ENCODE measurements at places on chromosomes 12 and 14.
A peak's percentile ranks its signal among the peaks of the same experiment; 100 is the strongest.

- DNase-seq: no peak
Measured at GRCh38 chr12:26275313-26276131, 80.1 kb downstream of the SSPN start.

DNA sequence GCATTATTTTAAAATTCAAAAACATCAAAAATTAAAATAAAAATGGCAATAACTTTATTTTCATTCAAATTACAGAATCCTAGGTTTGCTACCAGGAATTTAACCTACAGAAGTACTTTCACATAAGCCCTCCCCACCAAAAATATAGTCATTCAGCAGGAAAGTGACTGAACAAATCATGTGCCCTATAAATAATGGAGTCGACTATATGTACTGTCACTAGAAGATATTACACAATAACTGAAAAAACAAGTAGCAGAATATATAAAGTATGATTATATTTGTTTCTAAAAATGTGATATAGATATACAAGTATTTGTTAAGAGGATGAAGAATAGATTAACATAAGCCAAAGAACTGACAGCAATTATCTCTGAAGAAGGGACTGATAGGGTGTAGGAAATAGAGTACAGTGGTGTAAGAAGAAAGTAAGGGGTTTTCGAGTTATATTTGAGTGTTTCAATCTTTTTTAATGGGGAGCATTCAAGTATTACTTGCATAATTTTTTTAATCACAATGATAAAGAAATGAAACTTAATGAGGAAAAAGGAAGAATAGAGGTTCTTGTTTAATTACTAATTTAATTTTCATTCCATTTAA is 7.9 kb downstream of the C2CD5 start:
- no peak for DNase-seq

- DNase-seq: no peak
Measured at GRCh38 chr12:69671597-69671996, 27.5 kb downstream of the BEST3 start.

- DNase-seq: no peak
Measured at GRCh38 chr12:46908936-46909635, 83.3 kb upstream of the SLC38A4 start.

GRCh38 chr12:122852336-122853275 is 17.3 kb downstream of the HIP1R start:
- no peak for DNase-seq

- peak; percentile 63 for DNase-seq
Measured at GRCh38 chr14:85528080-85528896, 1.7 kb upstream of the FLRT2 start.

DNA sequence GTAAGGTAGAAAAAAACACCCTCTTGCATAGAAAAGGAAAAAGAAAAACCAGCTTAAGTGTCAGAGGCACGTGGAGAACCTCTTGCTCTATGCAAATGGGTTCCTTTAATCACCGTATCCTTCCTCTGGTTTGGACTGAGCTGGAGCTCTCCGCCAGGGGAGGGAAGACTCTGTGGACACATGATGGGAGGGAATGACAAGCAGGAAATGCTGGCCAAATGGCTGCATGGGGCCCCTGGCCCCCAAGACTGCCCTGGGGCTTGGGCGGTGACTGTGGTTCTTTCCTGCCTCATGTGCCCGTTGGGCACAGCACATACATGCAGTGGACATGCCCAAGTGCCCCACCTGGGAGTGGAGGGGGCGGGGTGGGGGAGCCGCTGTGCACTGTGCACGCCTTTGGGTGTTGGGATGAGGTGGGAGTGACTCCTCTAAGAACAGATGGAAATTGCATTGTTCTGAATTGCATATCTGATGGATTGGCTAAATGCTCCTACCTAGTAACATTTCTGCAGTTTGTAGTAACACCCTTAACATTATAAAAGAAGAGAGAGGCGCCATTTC is 166.4 kb upstream of the AVPR1A start:
- DNase-seq: no peak

- DNase-seq: no peak
Measured at GRCh38 chr14:23485326-23485725, 15.8 kb downstream of the NGDN start.

- DNase-seq: no peak
Measured at GRCh38 chr12:3523728-3524127, 32.7 kb downstream of the PRMT8 start.

GRCh38 chr14:102500713-102501112 is 8.9 kb downstream of the ANKRD9 start:
- DNase-seq: no peak

GRCh38 chr14:58098507-58098906 is 53.5 kb downstream of the ARMH4 start:
- DNase-seq: no peak

DNA sequence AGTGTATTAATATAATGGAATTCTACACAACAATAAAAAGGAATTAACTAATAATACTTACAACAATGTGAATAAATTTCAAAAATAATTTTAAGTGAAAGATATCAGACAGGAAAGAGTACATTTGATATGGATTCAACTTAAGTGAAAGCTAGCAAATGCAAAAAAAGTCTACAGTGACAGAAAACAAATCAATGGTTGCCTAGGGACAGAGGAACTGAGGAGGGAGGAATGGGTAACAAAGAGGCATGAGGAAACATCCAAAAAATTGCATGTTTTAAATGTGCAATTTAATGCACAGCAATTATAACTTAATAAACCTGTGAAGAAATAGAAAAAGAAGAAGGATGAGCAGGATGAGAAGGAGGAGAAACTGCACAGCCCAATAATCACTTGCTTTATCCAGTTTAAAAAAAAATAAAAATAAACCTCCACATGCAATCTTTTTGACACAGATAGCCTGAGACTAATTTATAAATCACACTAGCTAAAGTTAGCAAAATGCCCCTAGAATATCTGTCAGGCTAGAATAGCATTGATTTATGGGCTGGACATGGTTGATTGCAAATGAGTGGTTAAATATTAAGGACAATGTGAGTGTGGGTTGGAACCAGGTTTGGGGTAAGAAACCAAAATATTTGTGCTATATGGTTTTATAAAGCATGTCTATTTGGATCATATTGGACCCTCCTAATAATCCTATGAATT is 1089.1 kb downstream of the TRHDE start:
- no peak for DNase-seq

DNA sequence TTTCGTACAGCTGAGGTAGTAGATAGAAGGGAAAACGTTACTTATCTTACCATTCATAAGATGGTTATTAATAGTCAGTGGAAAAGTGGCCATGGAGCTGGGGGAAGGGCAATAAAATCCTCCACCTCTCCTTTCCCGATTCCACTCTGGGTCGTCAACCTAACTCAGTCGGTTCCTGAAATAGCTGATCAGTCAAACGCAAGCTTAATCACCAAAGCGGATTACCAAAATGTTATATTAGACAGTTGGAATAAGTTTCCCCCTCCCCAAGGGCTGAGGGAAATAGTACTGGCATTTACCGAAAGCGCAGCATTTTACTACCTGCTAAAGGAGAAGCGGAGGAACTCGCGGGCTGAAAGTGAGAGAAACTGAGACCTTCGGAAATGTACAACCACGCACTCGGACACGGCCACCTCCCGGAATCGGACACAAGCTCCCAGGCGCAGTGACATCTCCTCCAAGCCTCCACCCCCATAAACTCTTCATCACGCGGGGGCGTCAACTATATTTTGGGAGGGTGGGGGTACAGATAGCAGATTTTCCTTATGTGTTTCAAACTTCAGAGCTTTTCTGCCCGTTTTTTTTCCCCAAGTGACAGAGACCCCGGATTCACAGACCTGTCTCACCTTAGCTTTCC is 1.2 kb downstream of the PPM1H start:
- no peak for DNase-seq

DNA sequence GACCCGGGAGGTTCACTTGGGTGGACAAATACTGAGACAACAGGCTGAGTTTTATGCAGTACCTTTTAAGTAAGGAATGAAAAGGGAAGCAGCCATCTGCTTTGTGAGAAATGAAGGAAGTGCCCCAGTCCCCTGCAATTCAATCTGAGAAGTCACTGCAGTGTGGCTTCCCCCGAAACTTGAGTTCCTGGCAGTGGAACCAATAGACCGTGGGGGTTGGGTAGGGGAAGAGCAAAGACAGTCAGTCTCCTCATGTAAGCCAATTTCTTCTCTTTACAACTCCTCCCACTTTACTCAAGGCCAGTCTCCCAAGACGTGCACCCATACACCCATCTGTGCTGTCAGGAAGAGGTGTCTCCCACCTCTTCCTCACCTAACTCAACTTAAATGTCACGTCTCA is 206.5 kb downstream of the BCAT1 start:
- DNase-seq: no peak

- no peak for DNase-seq
Measured at GRCh38 chr14:93454224-93454623, 23.5 kb downstream of the UNC79 start.

- no peak for DNase-seq
Measured at GRCh38 chr14:99402285-99402648, 78.4 kb downstream of the SETD3 start.

- no peak for DNase-seq
Measured at GRCh38 chr14:81263777-81264410, 43.1 kb upstream of the GTF2A1 start.

DNA sequence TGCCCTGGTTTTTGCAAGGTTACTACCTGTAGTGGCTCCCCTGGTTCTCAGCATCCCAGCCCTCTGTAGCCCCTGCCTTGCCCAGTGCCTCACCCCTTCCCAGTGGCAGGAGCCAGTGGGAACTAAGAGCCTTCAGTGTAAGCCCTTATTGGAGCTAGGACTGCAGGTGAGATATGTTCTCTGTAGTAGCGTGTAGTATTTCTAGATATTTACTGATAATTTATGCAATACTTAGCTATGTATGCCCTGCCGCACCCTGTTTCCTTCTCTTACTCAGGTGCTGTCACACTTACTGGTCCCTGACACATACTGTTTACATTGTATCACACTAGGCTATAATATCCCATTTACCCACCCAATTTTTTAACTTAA is 3.6 kb downstream of the BMAL2 start:
- no peak for DNase-seq

DNA sequence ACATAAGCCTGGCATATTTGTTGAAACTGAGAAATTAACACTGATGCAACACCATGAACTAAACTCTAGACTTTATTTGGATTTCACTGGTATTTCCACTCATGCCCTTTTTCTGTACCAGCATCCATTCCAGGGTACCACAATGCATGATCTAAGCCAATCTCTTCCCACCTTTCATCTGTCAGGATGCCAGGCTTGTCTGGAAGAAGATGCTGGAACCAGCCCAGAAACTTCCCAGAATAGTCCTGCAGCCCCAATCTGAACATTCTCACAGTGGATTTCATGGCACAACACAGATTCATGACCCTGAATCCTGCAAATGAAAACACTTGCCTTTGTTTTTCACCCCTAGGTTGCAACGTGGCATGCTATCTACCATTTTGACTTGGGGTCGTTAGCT is 189.3 kb upstream of the LHX5 start:
- DNase-seq: no peak

GRCh38 chr12:52645982-52646381 is 6.0 kb downstream of the KRT2 start:
- no peak for DNase-seq

- no peak for DNase-seq
Measured at GRCh38 chr12:19707948-19708409, 268.7 kb downstream of the AEBP2 start.

GRCh38 chr14:100589760-100590469 is 2.7 kb upstream of the BEGAIN start:
- DNase-seq: no peak

- DNase-seq: no peak
Measured at GRCh38 chr12:9344541-9344940, 136.3 kb upstream of the PZP start.

DNA sequence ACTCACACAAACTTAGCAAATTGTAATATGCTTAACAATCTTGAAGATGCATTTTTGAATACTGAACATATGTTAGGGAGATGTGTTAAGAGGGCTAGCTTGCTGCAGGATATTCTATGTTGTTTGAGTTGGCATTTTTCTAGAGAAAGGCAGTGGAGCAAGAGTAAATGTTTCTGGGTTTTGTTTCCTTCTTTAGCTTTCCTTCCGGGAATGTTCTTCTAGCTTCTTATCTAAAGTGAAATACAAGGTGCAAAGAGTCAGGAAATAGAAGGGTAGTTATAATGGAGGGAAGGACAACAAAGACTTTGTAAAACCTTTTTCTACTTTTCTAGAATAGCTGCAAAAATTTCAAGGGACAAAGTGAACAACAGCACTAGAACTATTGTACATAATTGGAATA is 77.6 kb upstream of the KCNH3 start:
- no peak for DNase-seq

- DNase-seq: peak; percentile 36
Measured at GRCh38 chr14:80987235-80988032, 32.0 kb downstream of the TSHR start.

DNA sequence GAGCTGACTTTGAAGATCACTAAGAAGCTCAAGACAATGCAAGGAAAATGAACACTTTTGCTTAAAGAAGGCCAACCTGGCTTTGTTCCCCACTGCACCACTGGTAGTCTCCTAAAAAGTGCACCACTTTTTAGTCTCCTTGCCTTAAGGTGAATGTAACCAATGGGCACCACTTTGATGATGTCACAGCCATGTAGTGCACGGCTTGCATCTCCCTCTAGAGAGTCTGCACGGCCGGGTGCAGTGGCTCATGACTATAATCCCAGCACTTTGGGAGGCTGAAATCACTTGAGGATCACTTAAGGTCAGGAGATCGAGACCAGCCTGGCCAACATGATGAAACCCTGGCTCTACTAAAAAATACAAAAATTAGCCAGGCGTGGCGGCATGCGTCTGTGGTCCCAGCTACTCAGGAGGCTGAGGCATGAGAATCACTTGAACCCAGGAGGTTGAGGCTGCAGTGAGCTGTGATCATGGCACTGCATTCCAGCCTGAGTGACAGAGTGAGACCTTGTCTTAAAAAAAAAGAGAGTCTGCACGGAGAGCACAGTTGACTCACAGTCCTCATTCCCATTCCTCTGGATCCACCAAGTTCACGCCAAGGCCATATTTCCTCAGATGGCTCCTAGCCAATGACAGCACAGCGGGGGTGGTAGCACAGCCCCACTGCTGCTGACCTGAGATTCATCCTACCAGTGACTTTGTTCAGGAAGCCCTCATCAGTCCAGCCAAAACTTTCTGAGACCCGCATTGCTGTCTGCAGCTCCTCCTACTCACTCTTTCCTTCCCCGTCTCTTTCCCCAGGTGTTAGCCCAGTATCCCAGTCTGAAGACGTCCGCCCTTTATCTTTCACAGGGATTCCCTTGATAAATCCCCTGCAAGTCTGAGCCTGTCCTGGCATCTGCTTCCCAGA is 16.5 kb upstream of the IFT81 start:
- DNase-seq: no peak

DNA sequence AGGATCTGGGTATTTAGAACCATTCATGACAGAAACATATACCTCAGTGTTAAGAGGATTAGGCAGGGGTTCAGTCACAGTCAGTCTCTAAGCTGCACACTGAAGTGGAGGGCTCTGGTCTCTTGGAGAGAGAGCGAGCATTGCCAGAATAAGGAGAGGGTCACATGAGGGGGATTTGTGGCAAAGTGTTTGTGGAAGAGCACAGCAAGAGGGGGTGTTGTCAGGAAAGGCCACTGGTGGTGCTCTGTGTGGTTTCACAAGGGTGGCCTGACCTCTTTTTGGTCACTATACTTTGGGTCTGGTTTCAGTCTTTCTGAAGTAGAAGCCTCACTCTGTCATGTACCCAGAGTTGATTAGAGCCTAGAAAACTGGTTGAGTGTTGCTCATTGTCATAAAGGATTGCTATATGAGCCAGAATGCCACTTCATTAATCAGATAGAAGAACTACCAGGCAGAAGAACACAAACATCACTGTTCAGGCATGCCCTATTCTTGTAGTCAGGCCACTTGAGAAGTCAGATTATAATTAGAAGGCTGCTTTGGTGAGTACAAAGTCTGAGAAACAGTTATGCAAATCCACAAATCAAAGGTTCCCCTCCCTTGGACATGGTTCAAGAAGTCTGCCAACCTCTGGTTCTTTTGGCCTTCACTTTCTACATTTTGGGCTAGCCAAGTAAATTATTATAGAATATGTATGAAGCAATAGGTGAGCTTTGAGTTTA is 8.4 kb downstream of the TMEM19 start:
- DNase-seq: no peak
